ENCODE measurements at places on chromosomes 16 and 17.

- DNase-seq: no peak
Measured at GRCh38 chr16:51034481-51035109, 116.5 kb downstream of the SALL1 start.

GRCh38 chr17:77772461-77772897 lies 186.0 kb upstream of the TNRC6C start:
- peak; percentile 29 for DNase-seq

- no peak for DNase-seq
Measured at GRCh38 chr17:1082579-1082978, 85.7 kb downstream of the TIMM22 start.

GRCh38 chr16:66133643-66134338 lies 232.7 kb upstream of the CDH5 start:
- DNase-seq: no peak

- DNase-seq: no peak
Measured at GRCh38 chr17:68595986-68596385, 5.2 kb downstream of the FAM20A start.

- no peak for DNase-seq
Measured at GRCh38 chr17:82269882-82270500, 3.5 kb downstream of the CSNK1D start.

DNA sequence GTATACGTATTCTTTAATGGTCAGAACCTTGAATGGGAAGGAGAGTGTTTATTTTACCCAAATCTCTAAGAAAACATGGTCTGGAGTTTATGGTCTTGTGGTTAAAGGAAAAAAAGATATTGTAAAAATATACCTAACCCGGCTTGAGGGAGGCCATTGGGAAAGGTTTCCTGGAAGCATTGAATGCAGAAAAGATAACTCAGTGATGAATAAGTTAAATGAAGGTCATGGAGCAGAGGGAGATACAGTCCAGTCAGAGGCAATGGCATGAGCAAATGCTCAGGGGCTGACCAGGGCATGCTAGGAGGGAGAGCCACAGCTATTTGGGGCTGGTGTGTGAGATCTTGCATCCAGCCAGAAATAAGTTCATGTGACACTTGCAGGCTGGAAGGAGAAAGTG lies 430.4 kb upstream of the CDH5 start:
- no peak for DNase-seq

DNA sequence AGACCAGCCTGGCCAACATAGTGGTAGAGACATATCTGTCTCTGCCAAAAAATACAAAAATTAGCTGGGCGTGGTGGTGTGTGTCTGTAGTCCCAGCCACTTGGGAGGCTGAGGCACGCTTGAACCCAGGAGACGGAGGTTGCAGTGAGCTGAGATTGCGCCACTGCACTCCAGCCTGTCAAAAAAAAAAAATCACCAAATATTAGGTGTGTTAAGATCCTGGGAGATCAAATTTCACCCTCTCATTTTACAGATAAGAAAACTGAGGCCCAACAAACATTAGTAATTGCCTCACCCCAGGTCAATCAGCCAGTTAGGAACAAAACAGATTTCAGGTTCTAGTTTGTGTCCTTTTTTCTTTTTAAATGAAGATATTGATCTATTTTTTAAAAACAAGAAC lies 116.7 kb downstream of the MSI2 start:
- DNase-seq: no peak

GRCh38 chr16:85735225-85735635 lies 15.7 kb downstream of the C16orf74 start:
- DNase-seq: no peak

GRCh38 chr16:14284371-14284770 lies 213.3 kb downstream of the MRTFB start:
- DNase-seq: no peak

- no peak for DNase-seq
Measured at GRCh38 chr17:65553646-65554552, 7.5 kb downstream of the AXIN2 start.

GRCh38 chr17:18070861-18071340 lies 16.8 kb upstream of the DRG2 start:
- no peak for DNase-seq
